A549 (cell line): ENCODE measurements at places on chromosomes 16 and 17.

GRCh38 chr16:22417019-22417418, 42.6 kb upstream of the CDR2 start:
- no peak for DNase-seq

GRCh38 chr16:1557576-1557975, 24.1 kb downstream of the TMEM204 start:
- no peak for DNase-seq

GRCh38 chr17:49894761-49895160, 46.9 kb upstream of the TAC4 start:
- no peak for DNase-seq

- no peak for DNase-seq
Measured at GRCh38 chr16:88867581-88868246, 1.3 kb upstream of the PABPN1L start.

DNA sequence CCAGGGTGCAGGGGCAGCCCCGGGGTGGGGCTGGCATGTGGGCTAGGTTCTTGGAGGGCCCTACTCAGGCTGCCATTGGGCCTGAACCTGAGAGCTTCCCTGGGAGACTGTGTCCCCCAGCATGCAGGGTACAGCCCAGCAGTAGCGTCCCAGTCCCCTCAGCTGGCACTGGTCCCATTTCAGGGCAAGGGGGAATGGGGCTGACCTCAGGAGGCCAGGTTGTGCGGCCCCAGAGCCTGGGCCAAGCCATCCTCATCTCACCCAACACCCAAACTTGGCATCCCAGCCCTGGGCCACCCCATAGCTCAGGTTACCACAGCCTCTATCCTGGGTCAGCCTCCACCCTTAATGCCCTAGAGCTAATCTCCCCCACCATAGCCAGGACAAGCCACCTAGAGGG, 6.3 kb downstream of the PLXDC1 start:
- DNase-seq: no peak

DNA sequence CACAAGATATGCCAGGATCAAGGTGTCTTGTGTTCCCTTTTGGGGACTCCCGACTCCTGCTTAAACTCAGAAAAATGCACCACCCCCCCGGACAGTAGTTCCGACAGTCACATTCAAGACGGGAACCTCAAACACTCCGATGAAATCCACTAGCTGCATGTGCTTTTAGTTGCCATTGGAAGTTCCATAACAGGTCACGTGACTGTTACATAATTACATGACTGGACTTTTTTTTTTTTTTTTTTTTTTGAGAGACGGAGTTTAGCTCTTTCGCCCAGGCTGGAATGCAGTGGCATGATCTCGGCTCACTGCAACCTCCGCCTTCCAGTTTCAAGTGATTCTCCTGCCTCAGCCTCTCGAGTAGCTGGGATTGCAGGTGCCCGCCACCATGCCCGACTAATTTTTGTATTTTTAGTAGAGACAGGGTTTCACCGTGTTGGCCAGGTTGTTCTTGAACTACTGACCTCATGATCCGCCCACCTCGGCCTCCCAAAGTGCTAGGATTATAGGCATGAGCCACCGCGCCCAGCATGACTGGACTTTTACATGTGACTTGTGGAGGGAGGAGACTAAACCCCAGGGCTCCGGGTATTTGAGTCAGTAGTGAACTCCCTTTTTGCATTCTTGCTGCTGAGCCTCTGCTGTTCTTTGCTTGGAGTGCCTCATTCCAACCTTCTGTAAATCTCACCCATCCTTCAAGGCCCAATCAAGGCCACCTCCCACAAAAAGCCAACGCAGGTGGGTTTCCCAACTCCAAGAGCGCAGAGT, 1.6 kb downstream of the SIRT7 start:
- peak; percentile 69 for DNase-seq

- no peak for DNase-seq
Measured at GRCh38 chr16:13883881-13884280, 36.1 kb upstream of the ERCC4 start.

GRCh38 chr16:51268237-51268636, 117.2 kb upstream of the SALL1 start:
- no peak for DNase-seq

- DNase-seq: no peak
Measured at GRCh38 chr17:70558821-70559220, 389.5 kb downstream of the KCNJ2 start.

DNA sequence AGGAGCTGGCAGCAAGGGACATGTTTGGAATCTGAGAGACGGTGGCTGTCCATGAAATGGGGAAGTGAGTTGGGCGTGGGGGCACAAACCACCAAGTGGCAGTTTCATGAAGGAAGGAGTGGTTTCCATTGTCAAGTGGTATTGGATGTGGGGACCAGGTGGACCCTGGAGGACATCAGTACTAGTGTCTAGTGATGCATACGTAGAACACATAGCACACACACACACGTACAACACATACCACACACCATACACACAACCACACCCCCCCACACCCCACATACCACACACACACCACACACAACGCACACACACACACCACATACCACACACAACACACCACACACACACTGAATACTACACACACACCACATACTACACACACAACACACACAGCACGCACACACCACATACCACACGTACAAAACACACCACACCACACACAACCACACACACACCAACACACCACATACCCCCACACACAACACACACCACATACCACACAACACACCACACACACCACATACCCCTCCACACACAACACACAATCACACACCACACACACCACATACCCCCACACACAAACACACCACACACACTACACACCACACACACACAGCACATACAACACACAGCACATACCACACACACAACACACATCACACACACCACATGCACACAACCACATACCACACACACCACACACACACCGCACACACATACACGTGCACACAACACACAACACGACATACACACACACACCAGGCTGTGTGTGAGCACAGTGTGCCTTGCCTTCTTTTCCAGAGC, 41.1 kb upstream of the GSE1 start:
- DNase-seq: no peak

GRCh38 chr16:87006789-87007745, 310.1 kb downstream of the C16orf95 start:
- no peak for DNase-seq

DNA sequence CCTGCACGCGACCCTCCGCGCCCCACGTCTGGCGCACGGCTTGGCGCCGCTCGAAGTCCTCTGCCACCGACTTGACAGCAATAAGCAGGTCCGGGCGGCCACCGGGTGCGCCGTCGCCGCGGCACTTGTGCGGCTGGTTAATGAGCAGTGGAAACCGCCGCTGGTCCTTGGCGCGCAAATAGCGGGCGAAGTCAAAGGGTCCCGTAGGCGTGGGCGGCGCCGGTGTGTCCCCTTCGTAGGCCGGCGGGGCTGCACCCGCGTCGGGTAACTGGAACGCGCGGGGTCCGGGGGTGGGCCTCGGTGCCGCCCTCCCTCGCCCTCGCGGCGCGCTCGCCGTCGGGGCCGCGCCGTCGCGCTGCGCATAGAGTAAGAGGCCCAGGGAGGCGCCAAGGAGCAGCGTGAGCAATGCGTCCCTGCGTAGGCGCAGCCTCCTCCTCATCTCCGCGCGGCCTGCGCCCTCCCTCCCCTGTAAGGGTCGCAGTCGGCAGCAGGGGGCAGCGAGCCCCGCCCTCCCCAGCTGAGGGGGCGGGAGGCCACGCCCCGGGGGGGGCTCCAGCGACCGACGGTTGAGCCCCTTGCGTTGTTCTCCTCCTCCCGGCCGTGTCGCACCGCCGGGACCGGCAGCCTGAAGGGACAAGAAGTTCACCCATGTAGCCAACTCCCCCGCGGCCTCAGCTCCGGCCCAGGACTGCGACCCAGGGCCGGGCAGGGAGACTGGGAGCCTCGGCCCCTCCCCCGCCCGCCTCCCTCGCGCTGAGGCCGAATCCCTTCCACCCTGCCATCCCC, 558 bp downstream of the B3GNT9 start:
- peak; percentile 62 for DNase-seq

GRCh38 chr16:10339777-10340732, 45.8 kb upstream of the ATF7IP2 start:
- peak; percentile 31 for DNase-seq

GRCh38 chr16:84074721-84075120, 32.1 kb upstream of the SLC38A8 start:
- DNase-seq: no peak

GRCh38 chr16:35492225-35492624, 2032.8 kb downstream of the TP53TG3F start:
- DNase-seq: no peak

- peak; percentile 64 for DNase-seq
Measured at GRCh38 chr17:45812102-45812501, 28.0 kb downstream of the CRHR1 start.

- no peak for DNase-seq
Measured at GRCh38 chr16:4979736-4980660, 21.9 kb downstream of the SEC14L5 start.

GRCh38 chr16:86215233-86215978, 294.9 kb upstream of the FOXF1 start:
- DNase-seq: no peak

DNA sequence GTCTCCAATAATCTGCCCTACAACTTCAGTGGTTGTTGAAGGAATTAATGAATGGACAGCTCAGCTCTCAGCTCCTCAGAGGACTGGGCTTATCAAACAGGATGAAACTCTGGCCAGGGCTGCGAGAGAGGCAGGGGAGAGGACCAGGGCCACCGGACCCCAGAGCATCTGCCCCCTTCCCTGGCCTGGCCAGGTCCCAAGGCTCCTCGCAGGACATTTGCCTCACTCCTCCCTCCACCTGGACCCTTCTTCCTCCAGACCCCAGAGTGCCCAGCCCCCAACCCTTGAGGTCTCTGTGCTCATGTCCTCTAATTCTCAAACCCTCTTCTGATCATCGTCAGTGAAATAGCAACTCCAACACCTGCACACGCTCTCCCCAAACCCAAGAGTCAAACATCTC, 3.7 kb downstream of the CD300C start:
- DNase-seq: no peak

DNA sequence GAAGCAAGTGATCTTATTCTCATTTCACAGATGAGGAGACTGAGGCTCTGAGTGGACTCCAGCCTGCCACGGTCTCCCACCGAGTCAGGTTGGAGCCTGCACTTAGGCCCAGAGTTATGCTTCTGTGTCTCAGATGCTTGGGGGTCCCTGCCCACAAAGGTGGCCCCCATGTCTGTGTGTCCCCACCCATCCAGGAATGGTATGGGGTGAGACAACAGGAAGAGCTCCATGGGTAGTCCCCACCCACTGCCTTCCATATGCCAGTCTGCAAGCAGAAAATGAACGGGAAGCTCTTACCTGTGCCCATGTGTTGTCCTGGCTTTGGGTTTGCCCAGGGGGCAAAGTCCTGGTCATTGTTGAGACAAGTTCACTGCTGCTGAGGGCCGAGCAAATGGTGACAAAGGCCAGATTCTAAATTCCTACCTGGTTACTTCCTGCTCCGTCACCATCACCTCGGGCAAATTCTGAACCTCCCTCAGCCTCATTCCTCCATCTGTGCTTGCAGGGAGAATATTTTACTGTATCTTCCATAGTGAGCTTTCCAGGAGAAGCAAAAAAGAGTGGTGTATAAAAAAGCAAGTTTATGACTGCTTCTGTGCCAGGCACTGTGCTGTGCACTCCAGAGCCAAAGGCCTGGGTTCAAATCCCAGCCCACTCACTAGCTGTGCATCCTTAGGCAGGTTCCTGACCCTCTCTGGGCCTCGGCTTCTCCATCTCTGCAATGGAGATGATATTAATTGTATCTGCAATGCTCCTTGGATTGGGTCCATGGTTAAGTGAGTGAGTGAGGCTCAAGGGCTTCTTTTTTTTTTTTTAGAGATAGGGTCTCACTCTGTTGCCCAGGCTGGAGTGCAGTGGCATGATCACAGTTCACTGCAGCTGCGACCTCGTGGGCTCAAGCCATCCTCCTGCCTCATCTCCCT, 9.3 kb downstream of the IL4R start:
- DNase-seq: no peak

GRCh38 chr16:67397812-67398545, 4.7 kb upstream of the TPPP3 start:
- no peak for DNase-seq

DNA sequence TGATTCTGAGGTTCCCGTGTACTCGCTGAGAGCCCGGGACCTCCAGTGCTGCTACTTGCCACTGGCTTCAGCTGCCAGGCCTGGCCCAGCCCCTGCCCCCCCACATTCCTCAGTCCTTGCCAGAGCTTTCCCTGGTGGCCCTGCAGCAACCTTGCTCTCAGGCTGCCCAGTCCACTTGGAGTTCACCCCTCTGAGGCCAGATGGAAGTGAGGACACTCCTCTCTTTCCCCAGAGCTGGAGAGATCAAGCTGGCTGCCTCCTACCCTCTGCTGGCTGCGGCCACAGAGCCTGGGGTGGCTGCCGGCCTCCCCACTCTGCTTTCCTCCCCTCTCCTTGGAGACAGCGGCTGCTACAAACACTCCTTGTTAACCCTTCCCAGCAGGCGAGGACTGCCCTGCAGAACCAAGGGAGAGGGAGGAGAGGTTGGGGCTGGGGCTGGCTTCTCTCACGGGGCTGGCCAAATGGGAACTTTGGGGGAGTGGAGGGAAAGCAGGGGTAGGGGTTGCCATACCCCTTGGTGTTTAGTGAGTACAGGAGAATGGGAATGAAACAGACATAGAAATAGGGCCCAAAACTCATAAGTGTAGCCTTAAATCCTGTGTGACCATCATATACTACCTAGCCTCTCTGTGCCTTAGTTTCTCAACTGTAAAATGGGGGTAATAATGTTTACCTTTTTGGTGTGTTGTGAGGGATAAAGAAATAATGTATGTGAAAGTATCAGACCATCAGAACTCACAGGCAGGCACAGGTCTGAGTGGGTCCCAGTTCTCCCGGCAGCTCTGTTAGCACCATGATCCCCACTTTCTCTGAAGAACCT, at the start of gene GAS2L2:
GAS2L2 (minus strand) TSS at position 295 of the 820 bp plus-strand sequence. CDS start 389 bp downstream, outside the sequence.
- no peak for DNase-seq
